ENCODE measurements at places on chromosomes 4 and X.

DNA sequence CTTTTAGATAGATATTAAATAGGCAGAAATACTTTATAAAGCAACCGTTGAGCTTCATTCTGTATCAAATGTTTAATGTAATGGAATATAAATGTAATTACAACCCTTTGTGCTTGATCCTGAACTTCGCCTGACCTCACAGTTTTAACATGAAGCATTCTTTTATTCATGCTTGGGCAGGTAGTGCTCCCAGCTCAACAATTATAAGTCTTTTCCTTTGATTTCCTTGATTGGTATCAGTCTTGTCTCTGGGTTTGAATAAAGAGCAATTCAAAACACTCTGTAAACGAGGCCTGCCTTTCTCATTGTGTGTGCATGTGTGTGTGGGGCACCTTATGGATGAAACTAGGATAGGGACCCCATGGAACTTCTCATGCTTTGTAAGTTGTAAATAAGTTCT, 6.8 kb downstream of the METAP1 start:
- DNase-seq: peak; percentile 12

GRCh38 chr4:164948975-164949374, 28.5 kb downstream of the TRIM61 start:
- DNase-seq: no peak

- no peak for DNase-seq
Observed at GRCh38 chrX:4570151-4570550, 856.7 kb upstream of the PRKX start.

DNA sequence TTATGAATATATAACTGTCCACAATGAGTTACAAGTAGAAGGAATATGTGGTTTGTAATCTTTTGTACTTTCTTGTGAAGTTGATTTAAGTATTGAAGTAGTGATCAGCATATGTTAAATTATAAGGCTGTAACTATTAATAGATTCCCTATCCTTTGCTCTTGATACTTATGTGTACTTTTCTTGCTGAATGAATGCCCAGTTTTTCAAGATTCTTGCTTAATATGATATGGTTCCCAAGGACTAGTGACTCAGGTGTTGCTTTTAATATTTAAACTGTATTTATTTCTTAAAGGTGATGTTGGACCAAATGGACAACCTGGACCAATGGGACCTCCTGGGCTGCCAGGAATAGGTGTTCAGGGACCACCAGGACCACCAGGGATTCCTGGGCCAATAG, 121.7 kb downstream of the IRS4 start:
- no peak for DNase-seq

DNA sequence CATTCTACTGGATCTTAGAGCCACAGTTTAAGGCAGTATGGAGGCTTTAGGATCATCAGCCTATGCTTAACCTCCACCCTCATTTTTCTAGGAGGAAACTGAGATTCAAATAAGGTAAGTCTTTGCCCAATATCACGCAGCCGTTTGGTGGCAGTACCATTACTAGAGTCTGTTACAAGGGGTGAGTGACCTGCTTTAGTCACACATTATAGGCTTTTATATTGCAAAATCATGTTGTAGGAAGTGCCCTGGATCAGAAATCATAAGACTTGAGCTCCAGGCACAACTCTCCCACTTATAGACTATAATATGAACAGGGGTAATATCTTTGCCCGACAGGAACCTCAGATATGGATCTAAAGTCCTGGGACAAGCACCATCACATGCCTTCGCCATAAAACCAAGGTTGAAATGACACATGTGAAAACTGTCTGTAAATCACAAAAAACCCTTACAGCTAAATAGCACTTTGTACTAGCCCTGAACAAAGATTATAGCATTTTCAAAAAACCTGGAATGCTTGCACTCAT, 19.2 kb downstream of the HPSE start:
- DNase-seq: no peak

- DNase-seq: no peak
Observed at GRCh38 chr4:11297201-11297600, 131.5 kb downstream of the HS3ST1 start.

GRCh38 chr4:74934016-74934831, 1.3 kb downstream of the PARM1 start:
- peak; percentile 84 for DNase-seq

DNA sequence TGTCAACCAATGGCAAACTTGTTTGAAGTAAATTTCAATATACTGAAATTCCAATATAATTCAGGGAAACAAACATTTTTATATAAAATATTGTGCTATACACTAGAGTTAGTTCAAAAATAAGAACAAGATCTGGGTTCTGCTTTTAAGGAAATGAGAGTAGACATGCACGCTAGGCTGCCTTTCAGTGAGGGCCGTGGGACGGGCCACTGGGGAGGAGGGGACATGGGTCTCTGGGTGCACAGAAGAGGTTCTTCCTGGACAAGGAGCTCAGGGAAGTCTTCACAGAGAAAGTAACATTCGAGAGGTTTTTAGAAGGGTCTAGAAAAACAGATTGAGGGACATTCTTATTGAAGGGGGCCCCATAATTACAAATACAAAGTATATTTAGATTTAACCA, 64.4 kb downstream of the SHROOM3 start:
- no peak for DNase-seq

DNA sequence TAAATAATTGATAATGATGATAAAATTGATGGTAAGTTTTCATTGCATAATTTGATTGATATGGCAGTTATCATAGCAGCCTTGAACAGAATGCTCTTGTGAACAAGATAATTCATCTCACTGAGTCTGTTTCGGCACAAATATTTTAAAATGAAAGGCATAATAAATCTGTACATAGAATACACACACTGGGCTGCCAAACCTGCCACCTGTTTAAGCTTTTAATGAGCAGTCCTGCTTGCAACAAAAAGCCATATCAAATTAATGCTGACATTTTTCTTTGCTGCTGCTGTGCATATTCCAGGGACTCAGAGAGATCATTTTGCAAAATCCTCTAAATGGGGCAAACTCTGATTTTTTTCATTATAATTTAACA, 201.1 kb downstream of the ARHGAP24 start:
- DNase-seq: no peak

DNA sequence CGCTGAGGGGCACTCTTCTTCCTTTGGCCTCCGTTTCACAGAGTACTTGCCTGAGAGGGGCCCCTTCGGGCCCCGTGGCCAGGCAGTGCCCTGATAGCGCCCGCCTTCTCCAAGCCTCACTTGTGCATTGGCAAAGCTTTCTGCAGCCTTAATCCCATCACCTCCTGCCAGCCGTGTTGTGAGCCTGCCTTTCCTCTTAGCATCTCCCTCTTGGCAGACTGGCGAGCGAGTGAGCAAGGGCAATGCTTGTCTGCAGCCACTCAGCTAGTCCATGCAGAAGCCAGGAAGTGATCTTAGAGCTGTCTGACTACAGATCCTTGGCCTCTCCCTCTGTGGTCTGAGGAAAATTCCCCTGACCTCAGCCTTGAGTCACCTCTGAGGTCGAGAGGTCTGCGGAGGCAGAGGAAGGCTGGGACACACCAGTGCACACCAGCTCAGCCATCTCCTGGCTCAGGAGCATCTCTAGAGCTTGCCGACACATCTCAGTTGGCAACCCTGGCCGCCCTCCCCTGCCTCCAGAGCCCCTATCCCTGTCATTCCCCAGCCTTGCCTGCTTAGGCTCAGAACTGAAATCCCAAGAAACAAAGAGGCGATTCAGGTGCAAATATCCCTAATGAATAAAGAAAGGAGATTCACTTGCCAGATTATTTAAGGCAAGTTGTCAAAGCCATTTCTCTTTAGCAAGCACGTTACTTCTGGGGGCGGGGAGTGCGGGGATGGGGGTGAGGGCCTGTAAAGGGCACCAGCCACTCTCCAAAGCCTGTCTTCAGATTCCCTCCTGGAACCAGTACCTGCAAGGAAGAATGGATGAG, 143.5 kb upstream of the MAMLD1 start:
- peak; percentile 23 for DNase-seq

DNA sequence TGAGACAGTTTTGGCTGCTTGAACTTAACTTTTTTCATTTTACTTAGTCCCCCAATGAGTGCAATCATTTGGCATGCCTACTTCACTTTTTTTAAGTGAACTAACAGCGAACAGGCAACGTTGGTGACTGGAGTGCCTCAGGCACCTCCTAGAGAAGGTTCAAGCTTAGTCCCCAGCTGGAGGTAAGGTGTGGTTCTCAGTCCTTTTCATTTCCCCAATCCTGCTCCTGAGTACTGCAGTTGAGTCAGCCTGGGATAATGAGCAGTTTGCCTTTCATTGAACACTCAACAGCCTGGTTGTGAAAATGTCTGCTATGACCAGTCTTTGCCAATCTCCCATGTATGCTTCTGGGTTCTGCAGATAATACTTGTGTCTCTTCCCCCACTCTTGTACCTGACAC, 109.5 kb downstream of the CDKL5 start:
- DNase-seq: no peak

DNA sequence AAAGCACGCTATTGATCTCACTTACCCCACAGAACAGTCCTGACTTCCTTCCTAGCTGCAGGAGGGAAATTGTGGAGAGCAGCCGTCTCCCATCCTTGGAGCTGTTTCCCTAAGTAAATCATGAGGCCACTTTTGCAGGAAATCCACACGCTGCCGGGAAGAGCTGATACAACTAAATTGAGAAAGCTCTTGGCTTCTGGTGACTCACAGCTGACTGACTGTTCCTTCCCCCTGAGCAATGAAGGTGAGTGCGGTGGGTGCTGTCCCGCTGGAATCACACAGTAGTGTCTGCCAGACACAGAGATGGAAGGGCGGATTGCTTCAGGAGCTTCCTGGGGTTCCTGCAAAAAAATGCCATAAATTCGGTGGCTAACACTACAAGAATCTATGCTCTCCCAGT, 268.9 kb downstream of the ASMT start:
- no peak for DNase-seq

DNA sequence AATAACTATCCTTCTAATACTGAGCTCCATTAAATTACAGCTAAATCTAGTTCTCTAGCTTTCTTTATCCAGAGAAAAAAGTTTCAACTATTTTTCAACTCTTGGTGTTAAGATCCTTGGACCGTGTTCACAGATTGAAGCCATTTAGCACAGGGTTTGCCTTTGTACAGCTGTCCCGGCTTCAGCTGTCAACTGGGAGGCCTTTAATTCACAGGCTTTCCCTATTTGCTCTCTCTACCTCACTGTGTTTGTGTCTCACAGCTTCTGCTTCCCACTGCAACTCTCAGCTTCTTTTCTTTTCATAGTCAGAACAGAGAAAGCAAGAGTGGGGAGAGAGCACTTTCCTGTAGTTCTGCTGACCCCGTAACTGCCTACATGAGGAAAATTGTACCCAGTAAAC, 76.9 kb upstream of the SMAD1 start:
- DNase-seq: no peak

- no peak for DNase-seq
Observed at GRCh38 chrX:87572901-87573300, 55.3 kb downstream of the KLHL4 start.

DNA sequence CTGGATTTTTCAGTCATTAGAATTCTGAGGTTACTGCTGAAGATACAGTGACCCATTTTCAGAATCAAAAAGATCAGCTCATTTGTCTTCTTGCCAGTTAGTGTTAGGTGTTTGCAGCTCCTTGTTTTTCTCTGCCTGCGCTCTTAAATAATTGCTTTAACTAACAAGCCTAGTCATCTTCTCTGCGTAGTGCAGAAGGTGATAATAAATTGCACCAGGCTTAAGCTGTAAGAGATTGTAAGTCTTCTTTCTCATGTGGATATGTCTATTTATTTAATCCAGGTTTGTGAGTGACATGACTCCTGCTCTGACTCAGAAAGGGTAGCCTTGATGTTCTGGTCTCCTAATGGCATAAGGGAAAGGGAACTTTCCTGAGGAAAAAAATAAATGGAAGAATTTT, 167.2 kb downstream of the CEP135 start:
- no peak for DNase-seq

GRCh38 chr4:88022289-88022688, 14.9 kb downstream of the PKD2 start:
- no peak for DNase-seq

DNA sequence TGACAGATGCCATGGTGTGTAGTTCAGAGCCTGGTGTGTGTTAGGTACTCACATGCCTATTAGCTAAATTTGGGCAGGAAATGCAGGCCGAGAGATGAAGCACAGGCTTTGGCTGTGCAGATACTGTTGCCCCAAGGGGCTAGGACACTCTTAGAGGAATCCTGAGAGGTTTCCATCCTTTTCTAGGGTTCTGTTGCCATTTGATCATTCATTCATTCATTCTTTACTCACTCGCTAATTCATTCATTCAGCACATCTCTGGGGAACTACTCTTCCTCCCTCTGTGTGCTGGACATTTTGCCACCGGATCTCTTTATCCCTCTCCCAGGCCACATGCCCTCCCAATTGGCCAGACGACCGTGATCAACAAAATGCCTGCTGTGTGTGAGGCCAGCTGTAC, 43.9 kb upstream of the NSG1 start:
- no peak for DNase-seq

GRCh38 chr4:20288047-20288650, 36.4 kb downstream of the SLIT2 start:
- no peak for DNase-seq

DNA sequence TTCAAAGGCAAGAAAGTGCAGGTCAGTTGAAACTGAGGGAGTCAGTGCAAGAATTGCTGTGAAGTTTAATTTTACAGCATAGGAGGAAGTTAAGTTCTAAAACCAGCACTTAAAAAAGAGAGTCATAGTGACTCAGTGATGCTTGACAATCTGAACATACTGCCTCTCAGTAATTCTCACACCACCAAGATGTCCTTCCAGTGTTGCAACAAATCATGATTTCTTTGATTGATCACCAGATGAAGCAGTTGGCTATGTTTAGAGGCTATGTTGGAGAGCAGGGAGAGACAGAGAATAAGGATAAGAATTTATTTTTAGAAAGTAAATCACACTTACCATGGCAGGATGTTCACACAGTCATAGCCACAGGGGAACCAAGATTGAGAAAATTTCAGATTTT, 13.2 kb downstream of the TRIM2 start:
- no peak for DNase-seq

DNA sequence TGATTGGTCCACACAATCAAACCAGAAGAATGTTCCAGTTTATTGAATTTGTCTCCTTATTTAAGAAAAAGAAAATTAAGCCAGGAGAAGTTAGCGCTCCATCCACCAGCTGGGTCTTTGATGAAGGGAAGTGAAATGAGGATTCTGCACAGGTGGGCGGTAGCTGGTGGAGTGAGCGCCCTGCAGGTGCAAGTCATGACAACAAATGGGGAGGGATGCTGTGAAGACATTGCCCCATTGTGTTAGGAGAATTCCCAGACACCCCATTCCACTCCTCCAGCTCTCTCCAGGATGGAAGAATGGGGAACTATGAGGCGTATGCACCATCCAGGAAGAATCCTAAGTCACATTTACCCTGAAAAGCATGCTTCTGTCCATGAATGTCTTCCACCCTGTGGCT, 22.9 kb downstream of the PLRG1 start:
- no peak for DNase-seq

Measured in retina (tissue), 1 donor.